Esophagus squamous epithelium (tissue), 5 donors: ENCODE measurements at places on chromosomes 5 and 9.

- DNase-seq, result no peak
Measured at GRCh38 chr5:15899481-15899880, 280.1 kb downstream of the MARCHF11 start.

DNA sequence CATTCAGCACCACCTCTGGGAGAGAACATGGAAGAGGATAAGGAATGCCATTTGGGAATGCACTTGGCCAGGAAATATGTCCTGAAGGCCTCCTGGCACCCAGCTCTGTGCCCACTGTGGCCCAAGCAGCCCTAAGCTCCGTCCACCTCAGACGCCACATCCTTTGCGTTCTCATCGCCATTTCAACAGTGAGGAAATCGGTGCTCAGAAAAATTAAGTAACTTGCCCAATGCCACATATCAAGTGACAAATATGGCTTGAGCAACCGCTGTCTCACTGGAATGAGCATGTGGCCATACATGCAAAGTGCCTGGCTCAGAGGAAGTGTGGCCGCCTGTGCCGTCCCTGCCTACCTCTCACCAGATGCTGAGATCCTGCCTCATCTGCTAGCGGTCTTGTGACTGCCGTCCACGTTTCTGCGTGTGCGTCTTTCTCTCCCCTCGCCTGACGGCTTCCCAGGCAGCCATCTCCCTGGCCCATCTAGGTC lies 984 bp upstream of the DOK3 start:
- no peak for DNase-seq

DNA sequence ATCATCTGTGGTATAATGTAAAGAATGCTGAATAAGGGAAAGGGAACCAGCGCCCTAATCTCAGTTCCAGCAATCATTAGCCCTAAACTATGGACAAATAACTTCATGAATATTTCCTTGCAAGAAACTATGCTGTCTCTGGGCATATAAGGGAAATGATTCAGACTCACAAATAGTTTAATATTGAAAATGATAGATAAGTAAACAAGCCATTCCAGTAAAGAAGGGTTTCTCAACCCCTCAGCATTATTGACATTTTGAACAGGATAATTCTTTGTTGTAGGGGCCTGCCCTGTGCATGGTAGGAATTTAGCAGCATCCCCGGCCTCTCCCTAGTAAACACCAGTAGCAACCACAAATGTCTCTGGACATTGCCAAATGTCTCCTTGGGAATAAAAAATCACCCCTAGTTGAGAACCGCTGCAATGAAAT lies 23.8 kb downstream of the C5 start:
- DNase-seq, result no peak

DNA sequence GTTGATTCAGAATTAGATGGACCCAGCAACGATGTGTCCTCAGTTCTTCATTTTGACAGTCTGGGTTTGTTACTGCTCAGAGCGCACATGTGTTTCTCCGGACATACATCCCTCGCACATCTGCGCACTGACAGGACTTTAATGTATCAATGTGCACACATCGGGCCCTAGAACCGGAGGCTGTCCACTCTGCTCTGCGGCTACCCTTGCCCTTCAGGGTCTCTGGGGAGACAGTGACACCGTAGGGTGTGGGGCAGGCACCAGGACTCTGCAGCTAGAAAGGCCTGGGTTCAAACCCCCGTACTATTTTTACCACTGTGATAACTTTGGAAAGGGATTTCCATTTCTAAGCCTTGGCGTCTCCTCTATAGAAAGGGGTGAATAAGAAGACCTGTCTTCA lies 23.5 kb upstream of the LPCAT1 start:
- no peak for DNase-seq

DNA sequence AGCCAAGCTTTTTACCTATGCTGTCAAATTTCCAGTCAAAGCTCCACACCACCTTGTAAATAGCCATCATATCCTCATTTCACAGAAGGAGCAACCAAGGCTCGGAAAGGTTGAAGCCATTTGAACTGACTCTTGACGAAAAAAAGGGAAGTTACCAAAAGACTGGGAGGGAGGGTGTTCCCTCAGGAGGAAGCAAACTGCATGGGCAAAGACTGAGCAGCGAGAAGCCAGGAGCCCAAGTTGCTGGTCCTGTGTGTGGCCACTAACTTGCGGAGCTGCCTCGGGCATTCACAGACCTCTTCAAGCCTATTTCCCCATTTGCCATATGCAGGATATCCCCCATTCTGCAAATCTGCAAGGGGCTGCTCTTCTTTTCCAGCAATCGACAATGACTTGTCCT lies 37.4 kb downstream of the TTLL11 start:
- no peak for DNase-seq

- no peak for DNase-seq
Measured at GRCh38 chr5:173764332-173765028, 123.7 kb upstream of the CPEB4 start.

- no peak for DNase-seq
Measured at GRCh38 chr9:136533775-136534157, 12.1 kb downstream of the NOTCH1 start.

DNA sequence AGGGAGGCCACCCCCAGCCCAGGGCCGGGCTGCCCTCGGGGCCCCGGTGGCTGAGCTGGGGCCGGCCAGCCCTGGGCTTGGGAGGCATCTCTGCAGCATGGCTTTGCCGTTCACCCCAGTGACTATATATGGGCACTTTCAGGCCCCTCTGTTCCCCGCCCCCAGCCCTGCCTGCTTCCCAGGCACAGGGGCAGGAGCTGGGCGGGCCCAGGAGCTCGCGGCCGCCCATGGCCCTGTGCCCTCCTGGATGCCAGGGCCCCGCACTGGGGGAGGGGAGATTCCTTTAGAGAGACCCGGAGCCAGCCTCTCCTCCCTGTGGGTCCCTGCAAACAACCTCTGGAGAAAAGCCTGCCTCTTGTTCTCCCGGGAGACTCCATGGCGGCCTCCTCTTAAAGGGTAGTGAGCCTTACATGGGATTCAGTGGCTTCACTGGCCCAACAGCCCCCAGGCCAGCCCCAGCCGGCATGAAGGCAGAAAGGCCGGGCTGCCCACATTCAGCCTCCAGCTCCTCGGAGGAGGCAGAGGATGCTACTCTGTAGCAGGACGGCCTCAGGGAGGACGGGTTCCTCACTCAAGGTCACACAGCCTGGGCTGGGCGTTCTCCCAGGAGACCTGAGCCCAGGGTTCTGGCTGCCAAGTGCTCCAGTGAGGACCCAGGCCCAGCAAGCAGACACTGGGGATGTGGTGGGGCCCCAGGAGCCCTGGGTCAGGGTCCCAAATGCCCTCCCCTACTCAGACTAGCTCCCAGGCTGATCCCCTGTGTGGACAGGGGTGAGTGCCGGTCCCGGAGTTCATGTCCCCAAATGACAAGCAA lies 4.1 kb downstream of the NACC2 start:
- no peak for DNase-seq

- no peak for DNase-seq
Measured at GRCh38 chr5:171601266-171601881, 181.9 kb downstream of the FGF18 start.

GRCh38 chr5:147015405-147015804 lies 136.8 kb upstream of the PPP2R2B start:
- DNase-seq, result no peak

GRCh38 chr5:153573326-153574033 lies 83.0 kb downstream of the GRIA1 start:
- DNase-seq, result no peak

DNA sequence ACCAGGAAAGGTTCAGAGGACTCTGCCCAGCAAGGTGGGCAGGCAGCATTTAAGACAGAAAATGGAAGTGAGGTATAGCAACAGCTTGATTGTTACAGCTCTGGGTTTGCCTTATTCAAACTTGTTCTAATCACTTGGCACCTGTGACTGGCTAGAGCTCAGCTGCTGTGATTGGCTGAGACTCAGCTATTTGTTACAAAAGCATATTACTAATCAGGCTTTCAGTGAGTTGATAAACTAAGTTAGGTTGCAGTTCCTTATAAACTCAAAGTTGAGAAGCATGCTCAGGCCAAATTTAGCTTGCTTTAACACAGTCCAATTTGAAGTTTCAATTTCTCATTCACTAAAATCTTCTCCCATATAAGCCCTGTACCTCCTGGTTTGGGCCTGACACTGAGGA lies 56.3 kb downstream of the GDA start:
- DNase-seq, result no peak

GRCh38 chr9:2242831-2243330 lies 227.7 kb downstream of the SMARCA2 start:
- DNase-seq, result no peak
